Cardiac atrium fibroblast (primary cell): ENCODE measurements at places on chromosomes 2 and 18. TPM values are rescaled to one million over a fixed set of nuclear protein-coding genes. Genes with fewer than 3 reads are reported as not detected.

FSHR gene
- not detected in 2 replicates for total RNA-seq

SERPINE2 gene
- 113 and 177 TPM in 2 replicates for total RNA-seq

MC4R gene
- total RNA-seq: not detected in 2 replicates

COLEC12 gene
- total RNA-seq: 96.6 and 104 TPM in 2 replicates

HJURP gene
- 6.3 and 21.2 TPM in 2 replicates for total RNA-seq

RTTN gene
- 1.8 and 3.4 TPM in 2 replicates for total RNA-seq

INHBB gene
- total RNA-seq: 4.0 and 7.6 TPM in 2 replicates

ERICH2 gene
- not detected in 2 replicates for total RNA-seq

MYL12B gene
- total RNA-seq: 467 and 537 TPM in 2 replicates

PDE1A gene
- 170 and 206 TPM in 2 replicates for total RNA-seq

SRD5A2 gene
- total RNA-seq: not detected in 2 replicates

ACMSD gene
- not detected in 2 replicates for total RNA-seq

BMP10 gene
- total RNA-seq: not detected in 2 replicates

SGO2 gene
- 4.5 and 18.6 TPM in 2 replicates for total RNA-seq

CRYBA2 gene
- total RNA-seq: not detected in 2 replicates

MC5R gene
- not detected in 2 replicates for total RNA-seq
